Activated CD4-positive, alpha-beta T cell treated with anti-CD3 and anti-CD28 coated beads, Interleukin-2, amount 10 ng/mL, durations not matched to agents 7 days and 5 days (primary cell): ENCODE measurements at places on chromosomes 13 and 19.

DNA sequence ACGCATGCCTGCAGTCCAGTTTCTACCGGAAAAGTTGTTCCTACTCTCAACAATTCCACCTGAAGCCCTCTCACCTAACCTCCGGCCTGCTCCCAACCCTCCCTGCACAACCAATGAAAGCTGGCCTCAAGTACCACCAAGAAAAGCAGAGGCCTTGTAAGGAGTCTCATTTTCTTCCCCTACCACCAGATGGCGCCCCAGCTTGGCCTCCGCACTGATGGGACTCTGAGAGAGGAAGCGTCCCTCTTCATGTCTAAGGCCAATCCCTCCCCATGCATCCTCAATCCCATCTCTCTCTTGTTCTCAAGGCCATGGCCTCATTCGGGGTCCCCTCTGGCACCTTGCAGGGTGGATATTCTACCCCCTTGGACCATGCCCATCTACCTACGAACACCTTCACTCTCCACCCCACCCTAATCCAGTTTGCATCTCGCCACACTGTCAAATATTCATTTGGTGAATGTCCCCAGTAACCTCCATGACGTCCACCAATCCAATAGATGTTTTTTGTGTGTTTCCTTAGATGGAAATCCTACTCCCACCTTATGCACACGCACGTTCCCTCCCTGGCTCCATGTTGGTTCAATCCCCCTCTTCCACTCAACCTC lies 412.8 kb downstream of the ZNF536 start:
- peak; percentile 63 for DNase-seq

DNA sequence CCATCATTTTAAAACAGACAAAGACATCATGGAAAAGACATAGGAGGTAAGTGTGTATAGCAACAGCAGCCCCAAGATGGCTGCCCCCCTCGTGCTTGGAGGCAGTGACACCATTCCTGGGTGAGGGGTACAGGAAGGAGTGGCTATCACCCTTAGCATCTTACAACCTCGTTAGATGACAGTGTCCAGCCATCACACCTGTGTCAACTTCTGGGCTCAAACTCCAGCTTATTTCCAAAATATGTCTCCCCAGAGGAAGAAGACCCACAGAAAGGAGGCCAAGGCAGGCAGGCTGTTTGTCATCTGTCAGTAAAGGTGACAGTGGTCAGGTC lies 27.5 kb downstream of the EPS15L1 start:
- DNase-seq = no peak

- no peak for DNase-seq
Observed at GRCh38 chr13:51923983-51924539, 62.3 kb downstream of the CCDC70 start.

GRCh38 chr13:97256343-97256783 lies 34.2 kb downstream of the MBNL2 start:
- DNase-seq = no peak

DNA sequence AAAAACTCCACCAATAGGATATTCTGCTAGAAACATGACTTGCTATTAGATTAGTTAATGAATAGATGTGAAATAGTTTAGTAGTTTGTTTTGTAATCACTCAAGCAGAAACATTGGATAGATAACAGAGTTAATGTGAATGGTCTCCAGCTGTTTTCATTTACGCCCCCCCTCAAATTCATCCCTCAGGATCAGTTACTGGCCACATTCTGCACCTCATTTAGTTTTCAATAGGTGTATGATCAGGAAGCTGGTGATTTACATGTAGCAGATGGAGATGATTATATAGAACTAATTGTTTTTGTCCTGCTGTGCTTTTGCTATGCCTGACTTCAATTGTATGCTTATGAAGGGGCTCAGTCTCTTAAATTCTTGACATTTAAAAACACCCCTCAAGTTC lies 759.0 kb downstream of the SLITRK6 start:
- no peak for DNase-seq

- no peak for DNase-seq
Observed at GRCh38 chr19:31085125-31085524, 264.1 kb downstream of the TSHZ3 start.

DNA sequence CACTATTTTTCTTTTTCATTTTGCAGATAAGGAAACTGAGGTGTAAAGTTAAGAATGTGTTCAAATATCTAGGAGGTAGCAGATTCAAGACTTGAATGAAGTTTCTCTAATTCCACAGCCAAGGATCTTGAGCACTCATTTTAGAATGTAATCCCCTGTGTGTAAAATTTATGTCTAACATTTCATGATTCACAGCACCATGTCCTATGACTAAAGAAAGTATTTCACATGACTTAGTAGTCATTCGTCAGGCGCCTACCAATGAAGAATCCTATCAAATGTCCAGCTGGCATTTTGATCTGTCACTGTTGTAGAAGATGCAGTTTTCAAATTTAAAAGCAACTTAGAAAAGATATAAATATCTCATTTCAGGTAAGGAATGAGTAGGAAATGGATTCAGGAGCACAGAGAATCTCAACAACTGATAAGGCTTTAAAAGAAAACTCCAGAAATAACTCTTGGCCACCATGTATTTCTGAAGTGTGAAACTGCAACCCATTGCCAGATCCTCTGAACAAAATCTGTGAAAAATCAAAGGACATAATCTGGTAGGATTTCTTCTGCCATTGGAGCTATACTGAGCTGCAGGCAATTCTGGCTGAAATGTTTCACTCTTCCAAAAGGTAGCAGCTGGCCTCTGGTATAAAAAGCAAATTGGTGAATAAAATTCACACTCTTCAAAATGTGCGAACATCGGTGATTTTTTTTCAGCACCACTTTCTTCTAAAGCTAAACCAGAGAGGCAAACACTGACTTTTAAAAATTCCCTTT lies 92.2 kb downstream of the DCLK1 start:
- no peak for DNase-seq

DNA sequence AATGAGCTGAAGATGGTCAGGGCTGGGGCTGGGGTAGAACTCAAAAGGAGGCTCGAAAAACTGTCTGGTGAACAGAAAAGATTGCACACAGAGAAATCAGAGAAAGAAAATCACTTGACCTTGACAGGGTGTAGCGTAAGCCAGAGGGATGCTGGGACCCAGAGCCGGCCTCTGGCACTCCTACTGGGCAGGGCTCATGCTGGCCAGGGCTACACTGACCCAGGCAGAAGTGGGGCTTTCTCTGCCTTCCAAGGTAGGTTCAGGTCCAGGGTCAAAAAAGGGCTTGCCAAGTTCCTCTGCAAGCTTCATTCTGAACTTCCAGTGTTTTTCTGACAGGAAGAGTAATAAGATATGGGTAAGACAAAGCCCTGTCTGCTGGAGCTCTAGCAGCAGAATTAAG lies 56.2 kb downstream of the LATS2 start:
- no peak for DNase-seq

- DNase-seq = no peak
Observed at GRCh38 chr19:29753190-29753933, 38.3 kb upstream of the C19orf12 start.

DNA sequence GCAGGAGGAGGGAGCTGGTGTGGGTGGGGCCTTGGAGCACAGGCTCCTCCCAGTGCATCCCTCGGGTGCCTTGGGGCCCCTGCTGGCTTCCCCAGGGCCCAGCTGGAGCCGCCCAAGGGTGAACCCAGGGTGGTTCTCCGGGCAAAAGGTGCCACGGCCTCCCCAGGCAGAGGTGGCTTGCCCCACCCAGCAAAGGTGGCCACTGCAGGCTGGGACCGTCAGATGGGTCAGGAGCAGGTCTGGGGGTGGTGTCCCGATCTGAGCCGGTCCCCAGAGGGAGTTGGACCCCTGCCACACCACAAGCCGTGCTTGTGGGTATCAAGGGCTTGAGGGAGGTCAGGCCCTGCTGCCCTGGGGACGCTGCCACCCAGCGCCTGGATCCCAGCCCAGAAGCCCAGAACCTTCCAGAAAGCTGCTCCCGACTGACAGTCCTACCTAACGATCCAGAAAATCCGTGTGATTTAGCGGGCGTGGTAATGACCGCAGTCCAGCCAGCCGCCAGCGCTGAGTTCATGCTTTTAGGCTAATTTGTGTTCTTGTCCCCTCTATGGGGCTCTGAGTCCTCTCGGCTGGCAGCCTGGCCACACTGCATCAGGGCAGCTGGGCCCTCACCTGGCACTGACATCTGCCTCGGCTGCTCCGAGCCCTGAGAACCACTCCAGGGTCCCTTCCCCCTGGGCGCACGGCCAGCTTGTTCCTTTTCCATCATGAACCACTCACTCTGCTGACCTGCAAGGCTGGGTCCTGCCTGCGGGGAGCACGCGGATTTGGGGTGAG lies 5.0 kb upstream of the GRIN3B start:
- no peak for DNase-seq

GRCh38 chr19:42288387-42288786 lies 13.5 kb upstream of the PRR19 start:
- no peak for DNase-seq

GRCh38 chr13:27474751-27475268 lies 24.4 kb upstream of the MTIF3 start:
- no peak for DNase-seq

GRCh38 chr13:90623318-90624011 lies 724.0 kb upstream of the MIR17HG start:
- DNase-seq = no peak

- no peak for DNase-seq
Observed at GRCh38 chr13:31797154-31797775, 57.9 kb downstream of the RXFP2 start.

- DNase-seq = no peak
Observed at GRCh38 chr19:12789098-12789903, 2.0 kb upstream of the JUNB start.

- DNase-seq = peak; percentile 48
Observed at GRCh38 chr19:35736913-35737886, 5.1 kb downstream of the IGFLR1 start.

DNA sequence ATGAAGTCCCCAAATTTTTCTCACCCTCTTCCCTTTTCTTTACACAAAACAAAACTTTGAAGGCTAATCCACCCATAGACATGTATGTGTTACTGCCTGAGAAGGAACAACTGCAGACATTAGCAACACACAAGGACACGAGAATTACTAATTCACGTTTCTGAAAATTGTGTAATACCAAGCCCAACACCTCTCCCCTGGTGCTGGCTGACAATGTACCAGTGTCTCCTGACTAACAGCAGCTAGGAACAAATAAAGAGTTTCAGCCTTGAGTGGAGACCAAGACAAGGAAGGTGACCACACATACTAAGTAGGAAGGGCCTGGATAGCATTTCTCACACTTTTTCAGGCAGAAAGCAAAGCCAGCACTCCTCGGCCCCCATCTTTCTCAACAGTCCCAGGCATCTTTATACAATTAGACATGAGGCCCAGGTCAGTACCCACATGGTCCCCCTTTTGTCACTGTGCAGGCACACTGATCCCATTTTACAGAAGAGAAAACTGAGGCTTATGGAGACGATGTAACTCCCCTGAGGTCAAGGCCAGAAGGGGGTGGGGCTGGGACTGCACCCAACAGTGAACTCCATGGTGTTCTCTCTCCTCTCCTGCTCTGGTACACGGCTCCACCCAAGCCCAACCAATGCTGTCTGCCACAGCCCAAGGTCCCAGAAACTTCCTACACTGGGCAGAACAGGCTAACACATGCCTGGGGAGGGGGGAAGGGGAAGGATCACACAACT lies 8.7 kb downstream of the BRD4 start:
- no peak for DNase-seq

GRCh38 chr19:23286477-23286876 lies 36.3 kb upstream of the ZNF724 start:
- DNase-seq = no peak

- DNase-seq = no peak
Observed at GRCh38 chr13:65914716-65915115, 1315.4 kb downstream of the PCDH9 start.
